ENCODE measurements at places on chromosomes 3 and 15.

DNA sequence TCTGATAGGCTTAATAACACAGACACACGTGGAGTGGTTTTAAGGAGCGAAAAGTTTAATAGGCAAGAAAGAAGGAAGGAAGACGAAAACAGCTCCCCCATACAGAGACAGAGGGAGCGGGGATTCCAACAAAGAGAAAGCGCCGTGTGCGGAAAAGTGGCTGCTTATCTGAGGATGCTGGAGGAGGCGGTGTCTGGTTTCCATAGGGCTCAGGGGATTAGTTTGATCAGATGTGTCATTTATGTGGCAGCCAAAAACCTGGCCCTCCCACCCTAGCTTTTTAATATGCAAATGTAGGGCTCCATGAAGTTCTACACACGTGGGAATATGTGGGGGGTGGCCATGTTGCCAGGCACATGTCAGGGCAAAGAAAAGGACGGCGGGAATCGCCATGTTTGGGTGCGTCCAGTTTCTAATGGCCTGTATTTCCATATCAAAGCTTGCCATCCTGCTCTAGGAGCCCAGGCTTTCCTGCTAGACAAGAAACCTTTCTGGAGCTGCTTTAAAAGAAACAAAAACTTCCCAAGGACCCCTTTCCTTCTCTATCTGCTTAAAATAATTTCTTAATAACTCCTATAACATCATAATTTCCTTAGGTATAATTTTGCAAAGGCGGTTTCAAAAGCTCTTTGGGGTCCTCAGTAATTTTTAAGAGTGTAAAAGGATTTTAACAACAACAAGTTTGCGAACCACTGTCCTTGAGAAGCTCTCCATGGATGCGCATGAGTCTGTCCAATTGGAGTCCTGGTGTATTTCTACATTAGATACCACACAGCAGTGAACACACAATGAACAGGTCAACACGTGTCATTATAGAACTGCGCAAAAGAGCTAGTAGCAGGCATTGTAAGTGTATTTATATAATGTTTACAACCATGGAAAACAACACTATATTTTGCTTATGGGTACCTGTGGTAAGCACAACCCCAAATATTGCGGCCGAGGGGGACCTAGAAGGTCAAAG is 622 bp upstream of the ZNF589 start:
- no peak for DNase-seq

GRCh38 chr3:30141927-30142326 is 464.5 kb upstream of the TGFBR2 start:
- no peak for DNase-seq

DNA sequence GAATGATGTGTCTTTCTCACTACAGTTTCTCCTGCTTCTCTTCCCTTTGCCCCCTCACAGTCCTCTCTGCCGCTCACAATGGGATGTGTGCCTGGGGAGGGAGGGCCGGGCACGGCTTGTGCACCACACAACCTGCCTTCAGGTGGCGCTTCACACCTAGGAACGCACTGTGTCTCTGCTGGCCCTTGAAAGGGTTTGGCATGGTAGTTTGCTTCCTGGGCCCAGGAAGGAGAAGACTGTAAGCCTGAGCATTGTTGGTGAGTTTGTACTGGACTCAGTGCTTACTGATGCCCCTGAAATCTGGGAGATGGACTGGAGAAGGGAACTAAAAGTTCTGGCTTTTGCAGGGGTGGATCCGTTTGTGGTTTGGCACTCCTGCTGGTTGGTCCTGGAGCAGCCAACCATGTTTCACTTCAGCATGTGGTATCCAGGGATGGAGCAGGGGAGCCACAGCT is 9.2 kb downstream of the ALPK3 start:
- no peak for DNase-seq

DNA sequence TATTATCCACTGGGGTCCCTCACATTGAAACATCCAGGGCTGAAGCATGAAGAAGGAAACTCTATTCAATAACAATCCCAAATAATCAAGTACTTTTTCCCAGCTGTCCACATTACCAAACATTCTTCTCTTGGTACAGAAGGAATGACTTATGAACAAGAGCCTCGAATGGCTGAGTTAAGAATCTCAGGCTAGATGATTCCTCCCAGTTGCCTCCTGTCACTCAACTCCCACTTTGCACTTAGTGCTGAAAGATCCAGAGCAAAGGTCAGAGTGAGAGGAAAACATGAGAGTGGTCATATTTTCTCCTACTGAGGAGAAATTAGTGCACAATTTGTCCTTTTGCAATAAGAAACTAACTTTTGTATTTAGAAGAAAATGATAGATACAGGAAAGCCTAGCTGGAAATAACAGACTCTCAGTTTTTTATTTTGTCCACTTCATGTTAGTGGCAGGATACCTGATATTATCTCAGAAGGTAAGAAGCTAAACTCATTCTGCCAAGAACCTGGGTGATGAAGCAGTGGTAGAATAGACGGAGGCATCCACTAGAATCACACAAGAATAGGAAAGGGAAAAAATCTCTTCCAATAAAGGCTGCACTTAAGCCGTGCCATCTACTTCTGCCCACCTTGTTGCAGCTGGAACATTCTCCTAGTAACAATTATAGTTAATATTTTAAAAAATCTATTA is 46.2 kb downstream of the GADL1 start:
- no peak for DNase-seq

- DNase-seq: no peak
Observed at GRCh38 chr3:21729331-21729730, 21.7 kb downstream of the ZNF385D start.

- DNase-seq: no peak
Observed at GRCh38 chr15:69056365-69056764, 41.9 kb downstream of the NOX5 start.

- no peak for DNase-seq
Observed at GRCh38 chr15:82036461-82036860, 9.4 kb downstream of the MEX3B start.

- no peak for DNase-seq
Observed at GRCh38 chr3:184770541-184770940, 41.4 kb upstream of the VPS8 start.

GRCh38 chr3:53083521-53083920 is 37.6 kb upstream of the SFMBT1 start:
- DNase-seq: no peak

DNA sequence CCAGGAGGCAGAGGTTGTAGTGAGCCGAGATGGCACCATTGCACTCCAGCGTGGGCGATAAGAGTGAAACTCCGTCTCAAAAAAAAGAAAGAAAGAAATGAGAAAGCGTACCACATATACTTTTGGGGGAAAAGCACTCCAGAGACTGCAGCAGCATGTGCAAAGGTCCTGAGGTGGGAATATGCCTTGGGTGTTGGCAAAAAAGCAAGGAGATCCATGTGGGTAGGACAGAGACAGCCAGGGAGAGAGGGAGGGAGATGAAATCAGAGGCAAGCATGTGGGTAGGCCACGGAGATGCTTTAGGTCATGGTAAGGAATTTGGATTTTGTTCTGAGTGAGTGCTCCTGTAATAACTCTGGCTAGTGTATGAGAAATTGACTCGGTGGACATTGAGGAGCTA is 3.7 kb upstream of the SH3BP5 start:
- no peak for DNase-seq

DNA sequence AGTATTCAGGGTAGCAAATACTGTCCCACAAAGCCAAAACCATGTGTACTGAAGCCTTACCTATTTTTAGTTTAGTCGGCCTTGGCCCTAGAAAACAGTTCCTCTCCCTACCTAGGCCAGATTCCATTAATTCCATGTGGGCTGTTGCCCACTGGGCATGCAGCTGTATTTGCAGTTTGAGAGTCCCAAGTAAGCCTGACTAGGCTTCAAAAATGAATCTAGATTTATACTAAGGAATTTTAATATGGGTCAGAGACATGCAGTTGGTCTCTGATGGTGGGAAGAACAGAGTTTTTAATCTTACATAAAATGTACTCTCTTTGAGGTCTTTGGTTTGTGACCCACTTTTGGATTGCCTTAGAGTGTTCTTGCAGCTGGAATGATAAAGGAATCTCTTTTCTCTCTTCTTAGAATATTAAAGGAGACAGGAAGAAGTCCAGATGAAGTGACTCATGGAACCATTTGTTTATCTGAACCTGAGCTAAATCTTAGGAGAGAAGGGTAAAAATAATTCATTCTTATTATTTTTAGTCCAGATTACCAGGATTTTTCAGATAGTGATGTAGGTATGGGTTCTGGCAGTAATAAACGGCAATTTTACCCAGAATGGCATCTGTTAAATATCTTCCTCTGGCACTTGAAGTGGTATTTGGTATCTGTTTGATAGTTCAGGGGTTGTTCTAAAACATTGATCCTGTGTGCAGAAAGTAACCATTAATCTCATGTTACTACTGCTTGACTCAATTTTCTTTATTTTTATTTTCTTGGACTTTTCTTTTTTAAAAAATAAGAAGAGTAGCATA is 33.8 kb downstream of the GLCE start:
- DNase-seq: no peak

GRCh38 chr3:127629467-127630403 is 750 bp downstream of the PODXL2 start:
- DNase-seq: peak; percentile 5

- DNase-seq: no peak
Observed at GRCh38 chr15:58467722-58468423, 36.1 kb downstream of the LIPC start.

DNA sequence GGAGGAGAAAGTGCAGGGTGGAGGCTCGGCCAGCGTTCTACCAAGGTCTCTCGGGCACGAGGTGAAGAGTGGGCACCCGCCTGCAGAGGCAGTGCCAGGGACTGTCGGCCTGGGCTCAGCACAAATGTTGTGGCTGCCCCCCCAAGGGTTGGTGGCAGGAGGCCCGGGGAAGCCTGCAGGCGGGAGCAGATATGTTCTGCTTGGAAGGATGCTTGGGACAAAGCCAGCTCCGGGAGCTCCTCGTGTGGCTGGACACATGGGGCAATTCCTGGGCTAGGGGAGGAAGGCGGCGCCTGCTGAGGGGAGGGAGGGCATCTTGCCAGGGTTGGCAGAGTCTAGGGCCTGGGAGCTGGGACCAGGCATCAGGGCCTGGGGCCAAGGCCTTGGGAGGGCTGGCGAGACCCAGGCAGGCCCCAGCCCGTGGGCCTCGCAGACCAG is 30.4 kb upstream of the FBLN2 start:
- no peak for DNase-seq

- DNase-seq: no peak
Observed at GRCh38 chr3:191627064-191627463, 166.1 kb downstream of the PYDC2 start.
